Activated T-cell treated with anti-CD3 and anti-CD28 coated beads for 1 hour (primary cell): ENCODE measurements at places on chromosomes 2 and 18.

- DNase-seq, result no peak
These were observed 25.2 kb downstream of the TRABD2A start for GRCh38 chr2:84855731-84856130.

DNA sequence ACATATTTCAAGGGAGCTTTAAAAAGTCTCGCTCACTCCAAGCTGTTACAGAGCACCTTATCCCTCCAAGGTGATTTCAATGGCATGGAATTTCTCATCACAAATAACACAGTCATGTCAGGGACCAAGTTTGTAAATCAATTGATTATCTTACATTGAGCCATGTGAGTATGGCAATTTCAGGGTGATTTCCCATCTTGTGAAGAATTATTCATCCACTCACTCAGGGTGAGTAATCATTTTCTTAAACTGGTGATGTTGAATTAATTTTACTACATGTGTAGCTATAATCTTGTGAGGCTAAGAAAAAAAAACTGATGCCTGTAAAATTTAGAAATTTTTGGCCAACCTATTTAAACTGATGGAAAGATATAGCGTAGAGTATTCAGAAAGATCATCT lies 3.3 kb upstream of the ABCA12 start:
- no peak for DNase-seq

DNA sequence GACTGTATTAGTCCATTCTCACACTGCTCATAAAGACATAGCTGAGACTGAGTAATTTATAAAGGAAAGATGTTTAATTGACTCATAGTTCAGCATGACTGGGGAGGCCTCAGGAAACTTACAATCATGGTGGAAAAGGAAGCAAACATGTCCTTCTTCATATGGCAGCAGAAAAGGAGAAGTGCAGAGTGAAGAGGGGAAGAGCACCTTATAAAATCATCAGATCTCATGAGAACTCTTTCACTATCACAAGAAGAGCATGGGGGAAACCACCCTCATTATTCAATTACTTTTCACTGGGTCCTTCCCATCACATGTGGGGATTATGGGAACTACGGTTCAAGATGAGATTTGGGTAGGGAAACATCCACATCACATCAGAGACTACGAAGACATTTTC lies 43.0 kb upstream of the CAVIN2 start:
- DNase-seq, result no peak

- DNase-seq, result no peak
These were observed 1.4 kb upstream of the CD226 start for GRCh38 chr18:69948919-69949537.

- DNase-seq, result no peak
These were observed 143.3 kb upstream of the KLHL29 start for GRCh38 chr2:23241611-23242245.

DNA sequence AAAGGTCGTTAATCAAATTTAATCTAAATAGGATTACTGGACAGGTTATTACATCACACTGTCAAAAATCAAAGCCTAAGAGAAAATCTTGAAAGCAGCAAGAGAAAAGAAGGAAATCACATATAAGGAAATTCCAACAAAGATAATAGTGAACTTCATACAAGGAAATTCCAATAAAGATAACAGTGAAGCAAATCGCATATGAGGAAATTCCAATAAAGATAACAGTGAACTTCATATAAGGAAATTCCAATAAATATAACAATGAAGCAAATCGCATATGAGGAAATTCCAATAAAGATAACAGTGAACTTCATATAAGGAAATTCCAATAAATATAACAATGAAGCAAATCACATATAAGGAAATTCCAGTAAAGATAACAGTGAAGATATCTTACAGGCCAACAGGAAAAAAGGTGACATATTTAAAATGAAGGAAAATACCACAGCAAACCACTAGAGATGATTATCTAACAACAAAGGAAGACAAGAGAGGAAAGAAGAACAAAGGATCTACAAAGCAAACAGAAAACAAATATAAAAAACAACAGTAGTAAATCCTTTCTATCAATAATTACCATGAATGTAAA lies 787.7 kb downstream of the CCDC85A start:
- no peak for DNase-seq
